ENCODE measurements at places on chromosomes 2 and 18.

DNA sequence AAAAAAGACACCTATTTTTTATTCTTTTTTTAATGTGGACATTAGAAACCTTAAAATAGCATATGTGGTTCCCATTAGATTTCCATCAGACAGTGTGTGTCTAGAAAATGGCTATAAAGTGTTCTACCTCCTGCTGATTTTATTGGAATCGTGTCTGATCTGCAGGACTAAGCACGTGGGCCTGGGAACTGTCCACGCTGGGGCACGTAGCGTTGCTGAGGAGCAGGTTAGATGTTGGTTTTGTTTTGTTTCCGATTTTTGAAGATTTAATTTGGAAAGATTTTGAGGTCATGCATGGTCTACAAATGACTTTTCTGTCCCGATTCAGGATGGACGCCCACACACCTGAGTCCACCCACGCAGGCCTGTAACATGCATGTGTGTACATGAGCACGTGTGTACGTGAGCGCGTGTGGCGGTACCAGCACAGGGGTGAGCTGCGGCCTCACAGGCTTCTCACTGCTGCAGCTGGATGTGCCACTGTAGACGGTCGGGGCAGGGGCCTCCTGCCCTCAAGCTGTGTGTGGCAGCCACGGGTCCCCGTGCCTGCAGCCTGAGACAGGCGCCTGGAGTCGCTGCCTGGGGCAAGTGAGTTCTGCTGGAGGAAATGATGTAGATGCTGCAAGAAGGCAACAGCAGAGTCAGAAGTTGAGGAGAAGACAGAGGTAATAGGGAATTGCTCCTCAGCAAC, 99.7 kb upstream of the CTDP1 start:
- no peak for DNase-seq

GRCh38 chr18:41899535-41899934, 55.5 kb upstream of the PIK3C3 start:
- no peak for DNase-seq

DNA sequence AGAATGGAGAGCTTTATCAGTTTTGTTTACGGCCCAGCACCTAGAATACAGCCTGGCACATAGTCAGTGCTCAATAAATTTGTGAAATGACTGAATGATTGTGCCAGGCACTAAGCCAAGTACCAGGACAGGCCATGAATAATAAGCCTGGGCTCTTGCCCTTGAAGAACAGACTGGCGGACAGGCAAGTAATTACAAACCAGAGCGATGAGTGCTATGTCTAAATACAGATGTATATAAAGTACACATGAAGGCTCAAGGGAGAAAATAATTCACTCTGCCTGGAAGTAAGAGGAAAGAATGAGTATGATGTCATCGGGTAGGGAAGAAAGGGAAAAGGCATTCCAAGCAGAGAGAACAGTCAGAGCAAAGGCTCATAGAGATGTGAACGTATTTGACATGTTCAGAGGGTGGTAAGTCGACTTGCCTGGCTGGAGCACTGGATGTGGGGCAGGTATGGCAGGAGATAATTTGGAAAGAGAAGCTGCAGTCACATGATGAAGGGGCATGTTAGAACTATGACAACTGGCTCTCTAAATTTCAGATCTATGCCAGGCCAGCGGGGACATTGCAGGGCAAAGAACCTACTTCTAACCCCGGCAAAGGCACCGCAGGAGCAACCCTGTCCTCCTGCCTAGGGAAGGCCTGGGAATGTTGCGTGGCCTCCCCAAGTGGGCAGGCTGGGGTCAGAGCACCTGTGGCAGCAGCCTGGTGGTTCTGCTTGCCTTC, 119.1 kb upstream of the STPG4 start:
- no peak for DNase-seq

DNA sequence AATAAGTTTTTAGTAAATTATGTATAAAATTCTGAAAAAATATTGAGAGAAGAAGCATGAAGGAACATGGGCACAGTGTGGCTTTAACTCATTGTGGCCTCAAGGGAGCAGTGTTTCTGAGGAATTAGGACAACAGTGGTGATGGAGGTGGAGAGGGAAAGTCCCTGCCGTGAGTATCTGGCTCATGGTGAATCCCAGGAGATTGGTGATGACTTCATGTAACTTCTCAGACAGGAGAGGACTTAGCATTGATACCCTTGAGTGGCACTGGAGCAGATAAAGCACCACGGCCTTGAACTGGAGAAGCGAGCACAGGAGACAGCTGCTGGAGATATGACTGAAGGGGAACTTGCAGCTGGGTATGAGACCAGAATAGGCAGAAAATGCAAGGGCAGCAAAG, 35.0 kb upstream of the LRP1B start:
- no peak for DNase-seq

GRCh38 chr2:155944218-155944617, 388.3 kb downstream of the NR4A2 start:
- no peak for DNase-seq
